ENCODE measurements at places on chromosomes 7 and 10.

DNA sequence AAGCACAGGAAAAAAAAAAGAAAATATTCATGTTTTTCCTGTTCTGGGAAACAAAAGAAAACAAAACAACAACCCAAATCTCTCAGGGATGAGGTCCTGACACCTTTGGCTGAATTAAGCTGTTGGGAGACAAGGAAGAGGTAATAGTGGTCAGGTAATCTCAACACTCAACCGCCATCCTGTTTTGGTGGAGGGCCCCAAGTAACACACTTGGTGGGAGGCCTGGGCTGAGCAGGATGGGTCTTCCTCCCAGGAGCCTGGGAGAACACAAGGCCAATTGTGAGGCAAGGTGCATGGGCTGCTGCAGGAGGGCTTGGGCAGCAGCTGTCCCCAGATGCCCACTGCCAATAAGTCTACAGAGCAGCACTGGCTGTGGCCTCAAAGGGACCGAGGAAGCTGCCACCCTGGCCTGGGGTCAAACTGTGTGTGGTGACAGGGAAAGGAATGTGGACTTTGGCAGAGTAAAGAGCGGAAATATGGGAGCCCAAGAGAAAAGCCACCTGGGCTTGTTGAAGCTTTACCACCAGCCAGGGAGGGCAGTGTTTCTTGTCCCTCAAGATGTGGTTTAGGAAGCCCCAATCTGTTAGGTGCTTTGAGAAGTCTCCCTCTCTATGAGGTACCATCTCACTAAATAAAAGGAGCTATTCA, 93.5 kb upstream of the SLC25A13 start:
- DNase-seq = no peak

DNA sequence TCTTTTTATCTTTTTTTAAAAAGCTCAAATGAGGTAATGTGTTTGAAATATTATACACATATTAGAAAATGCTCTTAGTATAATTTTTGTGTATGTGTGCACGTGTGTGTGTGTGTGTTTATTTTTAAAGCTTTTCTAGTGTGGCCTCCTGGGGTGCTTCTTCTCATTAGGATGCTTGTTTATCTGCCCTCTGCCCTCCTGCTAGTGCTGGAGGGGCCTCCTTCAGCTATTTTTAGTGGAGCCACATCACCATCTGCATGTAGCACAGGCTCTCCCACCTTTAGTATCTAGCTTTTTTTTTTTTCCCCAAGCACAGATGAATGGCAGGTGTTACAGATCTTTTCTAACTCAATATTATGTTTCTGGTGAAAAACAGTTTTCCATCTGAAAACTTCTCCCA, 155.7 kb upstream of the TMEM229A start:
- no peak for DNase-seq

- no peak for DNase-seq
These were observed 103.2 kb downstream of the WDR37 start for GRCh38 chr10:1159131-1160061.

DNA sequence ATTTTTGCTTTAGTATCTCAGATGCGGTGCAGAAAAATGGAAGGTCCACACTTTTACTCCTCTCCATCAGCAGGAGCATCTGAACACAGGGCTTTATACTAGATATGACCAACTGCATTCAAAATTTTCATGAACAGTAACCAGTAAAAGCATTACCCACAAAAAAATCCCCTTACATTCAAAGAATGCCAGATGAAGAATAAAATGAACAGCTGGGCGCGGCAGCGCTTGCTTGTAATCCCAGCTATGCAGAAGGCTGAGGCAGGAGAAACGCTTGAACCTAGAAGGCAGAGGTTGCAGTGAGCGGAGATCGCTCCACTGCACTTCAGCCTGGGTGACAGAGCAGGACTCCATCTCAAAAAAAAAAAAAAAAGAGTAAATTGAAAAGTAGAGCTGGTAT, 3.1 kb downstream of the SAR1A start:
- no peak for DNase-seq

GRCh38 chr10:43891241-43891640, 242.6 kb upstream of the ZNF32 start:
- DNase-seq = no peak

DNA sequence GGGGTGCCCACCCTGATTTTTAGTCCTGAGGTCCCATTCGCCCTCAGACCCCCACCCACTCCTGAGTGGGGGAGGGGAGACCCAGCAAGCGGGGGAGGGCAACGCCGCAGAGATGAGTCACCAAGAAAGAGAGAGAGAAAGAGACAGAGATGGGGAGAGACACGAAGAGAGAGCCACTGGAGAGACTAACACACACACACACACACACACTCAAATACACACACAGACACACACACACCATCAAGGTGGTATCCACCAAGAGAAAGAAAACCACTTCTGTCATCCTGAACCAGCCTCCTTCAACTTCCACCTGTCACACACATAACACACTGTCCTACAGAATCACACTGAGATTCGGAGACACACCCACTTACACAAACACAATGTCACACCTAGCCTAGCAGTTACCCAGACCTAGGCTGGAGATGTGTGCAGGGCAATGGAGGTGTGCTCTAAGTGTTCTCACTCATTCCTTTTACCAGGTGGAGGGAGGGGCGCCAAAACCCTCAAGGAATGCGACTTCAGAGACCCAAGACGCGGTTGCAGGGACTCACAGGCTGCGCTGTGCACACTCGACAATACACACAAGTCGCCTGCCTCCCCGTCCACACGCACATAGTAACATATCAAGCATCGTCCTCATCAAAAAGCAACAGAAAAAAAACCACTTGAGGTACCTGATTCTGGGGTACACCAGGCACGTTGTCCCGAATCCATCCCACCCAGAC, 3.9 kb upstream of the VGF start:
- no peak for DNase-seq

- no peak for DNase-seq
These were observed 28.4 kb downstream of the MBL2 start for GRCh38 chr10:52744057-52744805.

DNA sequence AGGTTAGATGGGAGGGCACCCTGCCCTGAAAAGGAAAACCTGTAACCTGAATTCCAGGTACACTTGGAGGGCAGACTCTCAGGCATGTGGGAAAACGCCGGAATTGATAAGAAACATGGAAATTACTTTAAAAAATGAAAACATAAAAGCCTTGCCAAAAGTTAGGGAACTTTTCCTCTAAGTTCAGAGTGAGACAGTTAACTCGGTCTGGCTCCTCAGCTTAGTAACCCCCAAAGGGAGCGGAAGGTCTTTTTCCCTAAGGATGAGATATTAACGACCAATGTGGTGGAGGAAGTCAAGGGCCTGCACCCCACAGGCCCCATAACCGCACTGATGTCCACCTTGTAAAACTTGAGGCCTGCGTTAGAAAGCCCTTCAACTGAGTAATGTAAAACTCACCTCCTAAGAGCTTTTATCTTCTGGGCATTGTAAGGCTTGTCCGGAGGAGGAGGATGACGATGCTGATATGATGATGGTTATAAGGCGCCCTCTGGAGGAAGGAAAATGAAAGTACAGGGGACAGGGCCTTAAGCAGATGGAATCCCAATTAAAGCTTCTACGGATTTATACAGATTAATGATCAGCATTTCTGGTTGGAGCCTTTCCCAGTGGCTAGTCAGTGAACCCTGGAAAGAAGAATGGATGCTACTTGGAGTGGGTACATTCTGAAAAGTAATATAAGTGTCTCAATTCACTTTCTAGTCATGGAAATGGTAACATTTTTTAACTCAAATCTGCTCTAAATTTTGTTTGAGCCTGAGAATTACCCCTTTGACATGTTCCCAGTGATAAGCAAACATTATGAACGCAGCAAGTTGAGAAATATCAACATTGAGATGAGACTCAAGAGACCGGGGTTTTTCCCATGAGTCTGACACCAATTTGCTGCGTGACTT, 694 bp downstream of the COL1A2 start:
- DNase-seq = peak; percentile 94

- DNase-seq = no peak
These were observed 192.1 kb downstream of the DNAJB6 start for GRCh38 chr7:157528785-157529341.

DNA sequence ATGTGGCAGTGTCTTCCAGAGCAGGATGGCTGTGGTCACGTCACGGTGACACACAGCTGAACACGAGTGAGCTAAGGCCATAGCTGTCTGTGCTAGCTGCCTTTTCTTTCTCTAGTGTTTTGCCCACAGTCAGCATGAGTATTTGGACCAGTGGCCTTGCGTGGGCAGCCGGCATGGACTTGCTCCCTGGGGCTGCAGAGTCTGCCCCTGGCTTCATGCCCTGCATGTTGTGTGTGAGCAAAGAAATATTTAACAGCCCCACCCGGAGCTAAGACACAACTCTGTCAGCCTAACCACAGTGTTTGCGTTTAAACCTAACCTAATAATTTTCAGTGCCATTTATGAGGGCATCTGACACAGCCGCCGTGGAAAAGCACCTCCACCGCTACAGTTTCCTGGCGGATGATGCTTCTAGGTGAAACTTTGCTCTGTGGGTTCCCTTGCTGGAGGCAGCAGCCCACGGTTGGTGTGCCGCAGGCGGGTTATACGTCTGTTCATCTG, 14.6 kb downstream of the CHST12 start:
- DNase-seq = peak; percentile 65
